ENCODE measurements at places on chromosomes 1 and 21.

DNA sequence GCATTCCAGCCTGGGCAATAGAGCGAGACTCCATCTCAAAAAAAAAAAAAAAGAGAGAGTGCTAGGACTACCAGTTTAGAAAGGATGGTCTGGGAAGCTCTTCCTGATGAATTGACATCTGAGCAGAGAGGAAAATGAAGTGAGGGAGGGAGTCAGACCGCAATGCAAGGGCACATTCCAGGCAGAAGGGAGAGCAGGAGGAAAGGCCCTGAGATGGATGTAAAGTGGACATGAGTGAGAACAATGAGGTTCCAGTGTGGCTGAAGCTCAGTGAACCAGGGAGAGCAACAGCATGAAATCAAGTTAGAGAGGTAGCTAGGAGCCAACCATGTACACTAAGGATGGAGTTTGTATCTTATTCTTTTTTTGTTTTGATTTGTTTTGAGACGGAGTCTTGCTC lies 55.9 kb upstream of the SPOCD1 start:
- DNase-seq = no peak

- no peak for DNase-seq
Observed at GRCh38 chr1:230068621-230068873, 1.5 kb downstream of the GALNT2 start.

GRCh38 chr1:195141294-195141693 lies 1466.9 kb downstream of the KCNT2 start:
- no peak for DNase-seq

- no peak for DNase-seq
Observed at GRCh38 chr1:162351246-162351842, 25.3 kb downstream of the SPATA46 start.

- no peak for DNase-seq
Observed at GRCh38 chr1:95086949-95087533, 14.3 kb upstream of the ALG14 start.

DNA sequence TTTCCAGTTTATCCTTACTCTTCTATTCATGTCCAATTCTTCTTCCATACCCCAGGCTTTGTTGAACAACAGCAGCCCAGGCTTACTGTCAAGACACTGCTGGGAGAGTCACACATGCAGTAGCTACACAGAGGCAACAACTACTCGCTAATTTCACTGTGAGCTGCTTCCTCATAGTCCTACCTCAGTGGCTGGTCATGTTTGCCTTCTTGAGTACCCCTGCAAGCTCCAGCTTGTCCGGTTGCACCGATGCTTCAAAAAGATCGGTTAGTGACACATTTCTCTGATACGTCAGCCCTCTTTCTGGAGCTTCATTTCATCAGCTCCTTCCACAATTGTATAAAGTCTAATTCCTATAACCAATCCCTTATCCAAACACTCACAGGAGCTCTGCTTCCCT lies 246.7 kb upstream of the NFIA start:
- no peak for DNase-seq

- no peak for DNase-seq
Observed at GRCh38 chr1:222310836-222311235, 237.1 kb downstream of the HHIPL2 start.

DNA sequence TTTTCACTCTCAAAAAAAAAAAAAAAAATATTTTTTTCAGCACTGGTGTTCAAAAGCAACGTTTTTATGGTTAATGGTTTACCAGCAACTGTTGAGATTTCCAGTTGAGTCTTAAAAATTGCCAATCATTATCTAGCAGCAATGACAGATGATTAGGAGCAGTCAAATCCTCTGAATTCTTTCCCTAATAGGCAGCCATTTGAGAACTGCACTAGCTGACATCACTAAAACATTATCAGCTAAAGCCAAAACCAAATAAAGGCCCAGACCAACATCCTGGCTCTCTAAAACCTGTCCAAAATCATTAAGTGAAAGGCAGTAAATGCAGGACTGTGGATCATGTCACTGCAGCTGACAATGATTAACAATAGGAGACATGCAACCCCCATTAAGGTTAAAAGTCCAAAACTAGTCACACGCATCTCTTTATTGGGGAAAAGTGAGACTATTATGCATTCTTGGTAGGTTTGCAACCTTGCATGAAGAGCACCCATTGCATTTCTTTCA lies 14.0 kb downstream of the SFPQ start:
- no peak for DNase-seq

GRCh38 chr1:223715604-223716172 lies 3.3 kb downstream of the CAPN2 start:
- no peak for DNase-seq

DNA sequence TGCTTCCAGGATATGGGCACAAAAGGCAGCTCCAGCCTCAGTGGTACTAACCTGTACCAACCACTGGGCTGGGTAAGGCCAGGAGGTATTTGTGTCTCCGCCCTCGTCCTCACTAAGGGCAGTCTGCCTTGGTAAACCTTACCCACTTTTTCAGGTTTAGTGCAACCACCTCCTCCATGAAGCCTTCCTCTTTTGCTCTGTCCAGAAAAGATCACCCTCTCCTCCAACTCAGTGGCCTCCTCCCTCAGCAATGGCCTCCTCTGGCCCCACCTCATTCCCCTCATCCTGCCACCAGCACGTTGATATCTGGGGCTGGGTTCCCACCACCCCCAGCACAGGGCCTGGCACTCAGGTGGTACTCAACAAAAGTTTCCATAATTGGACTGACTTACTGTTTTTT lies 161.5 kb downstream of the GRIK3 start:
- DNase-seq = no peak

GRCh38 chr1:89065079-89065868 lies at the start of gene GBP1:
Gene GBP1, minus strand, starts transcription at chr1:89065208. Its CDS starts 1,974 bp downstream, at chr1:89063234.
- no peak for DNase-seq

DNA sequence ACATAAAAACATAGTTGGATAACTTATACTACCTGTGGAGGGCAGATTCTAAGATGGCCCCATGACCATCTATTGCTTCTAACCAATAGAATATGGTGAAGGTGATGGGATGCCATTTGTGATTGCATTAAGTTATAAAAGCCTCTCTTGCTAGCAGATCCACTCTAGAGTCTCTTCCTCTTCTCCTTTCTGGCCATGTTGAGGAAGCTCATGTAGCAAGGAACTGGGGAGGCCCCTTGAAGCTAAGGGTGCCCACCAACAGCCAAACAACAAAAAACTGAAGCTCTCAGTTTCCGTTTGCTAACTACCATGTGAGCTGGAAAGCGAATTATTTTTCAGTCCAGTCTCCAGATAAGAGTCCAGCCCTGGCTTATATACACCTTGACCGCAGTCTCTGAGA lies 16.0 kb upstream of the AGO1 start:
- no peak for DNase-seq

GRCh38 chr1:203555511-203556046 lies 61.6 kb downstream of the OPTC start:
- DNase-seq = no peak

GRCh38 chr1:174448974-174449373 lies 1.2 kb downstream of the GPR52 start:
- DNase-seq = no peak

GRCh38 chr1:102715150-102715549 lies 393.2 kb downstream of the COL11A1 start:
- no peak for DNase-seq

GRCh38 chr1:115278211-115278610 lies 59.8 kb downstream of the NGF start:
- DNase-seq = no peak

- no peak for DNase-seq
Observed at GRCh38 chr1:154344977-154345837, 19.9 kb downstream of the ATP8B2 start.

- DNase-seq = no peak
Observed at GRCh38 chr1:39564941-39565340, 11.6 kb downstream of the PABPC4 start.

DNA sequence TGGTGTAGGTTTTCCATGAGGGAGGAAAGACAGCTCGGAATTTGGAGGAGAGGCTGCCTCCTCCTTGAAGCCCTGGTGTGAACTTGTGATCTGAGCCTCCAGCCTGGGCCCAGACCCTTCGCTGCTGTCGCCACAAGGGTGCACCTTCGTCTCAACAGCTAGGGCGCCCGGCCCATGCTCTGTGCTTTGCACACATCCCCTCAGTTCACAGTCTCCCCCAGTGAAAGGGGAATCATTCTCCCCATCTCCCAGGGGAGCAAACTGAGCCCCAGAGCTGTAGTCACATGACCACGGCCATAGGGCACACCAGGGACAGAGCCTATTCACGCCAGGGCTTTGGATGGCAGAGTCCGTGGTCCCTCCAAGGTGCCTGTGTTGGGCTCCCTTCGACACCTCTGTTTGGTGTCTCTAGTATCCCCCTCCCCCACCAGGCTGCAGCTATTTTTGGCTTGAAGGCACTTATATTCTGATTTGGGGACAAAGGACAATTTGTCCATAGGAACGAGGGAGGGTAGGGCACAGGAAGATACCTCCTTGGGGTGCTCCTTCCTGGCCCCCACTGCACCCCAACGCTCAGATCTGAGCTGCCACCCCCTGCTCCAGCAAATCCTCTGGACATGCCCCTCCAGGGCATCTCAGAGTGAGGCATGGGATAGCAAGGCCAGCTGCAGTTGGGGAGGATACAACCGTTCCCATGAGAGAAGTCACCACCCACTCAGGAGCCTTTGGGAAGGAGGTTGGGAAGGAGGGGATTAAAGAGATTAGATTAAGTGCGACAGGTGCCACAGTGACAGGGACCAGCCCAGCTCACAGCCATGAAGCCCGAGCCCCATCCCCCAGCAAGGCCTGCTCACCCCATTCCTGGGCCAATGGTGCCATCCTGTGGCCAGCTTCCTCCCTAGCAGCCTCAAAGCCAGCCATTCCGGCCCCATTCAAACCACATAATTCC lies 15.7 kb downstream of the MATN1 start:
- DNase-seq = peak; percentile 21

- no peak for DNase-seq
Observed at GRCh38 chr1:208158640-208159554, 85.3 kb downstream of the PLXNA2 start.

DNA sequence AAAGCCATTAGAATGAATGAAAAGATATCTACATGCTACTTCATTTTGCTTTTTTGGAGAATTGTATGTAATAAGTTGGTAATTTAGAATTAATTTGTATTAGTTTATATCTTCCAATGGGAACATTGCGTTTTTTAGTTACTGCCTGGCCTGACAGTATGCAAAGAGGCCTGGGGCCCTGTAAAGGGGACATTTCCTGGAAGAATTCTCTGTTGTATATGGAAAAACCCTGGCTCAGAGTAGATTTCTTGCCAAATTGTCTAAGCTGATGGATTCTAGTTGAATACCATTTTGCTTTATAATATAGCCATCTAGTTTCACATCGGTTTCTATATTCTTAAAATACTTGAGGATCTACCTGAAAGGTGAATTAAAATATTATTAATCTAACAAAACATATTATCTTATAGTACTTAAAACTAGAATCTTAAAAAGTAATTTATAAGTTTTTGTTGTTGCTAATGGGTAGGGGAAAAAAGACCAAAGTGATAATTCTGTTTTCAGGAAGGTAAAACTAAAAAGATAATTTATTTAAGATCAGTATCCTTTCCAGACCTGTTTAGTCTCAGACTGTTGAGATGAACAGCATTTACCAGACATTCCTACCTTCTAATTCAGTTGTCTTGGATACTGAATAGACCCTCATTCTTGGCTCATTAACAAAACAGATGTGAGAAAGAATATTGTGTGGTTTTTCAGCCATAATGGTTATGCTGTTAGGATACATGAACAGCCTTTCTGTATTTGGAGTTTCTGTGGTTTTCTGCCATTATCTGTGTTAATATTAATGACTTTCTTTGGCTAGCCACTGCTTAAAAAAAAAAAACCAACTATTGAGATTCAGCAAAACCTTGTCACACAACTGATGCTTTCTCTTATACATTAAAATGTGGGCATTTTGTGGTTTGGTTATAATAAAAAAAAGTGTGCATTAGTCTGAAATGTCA lies 4.8 kb downstream of the AGO3 start:
- no peak for DNase-seq

DNA sequence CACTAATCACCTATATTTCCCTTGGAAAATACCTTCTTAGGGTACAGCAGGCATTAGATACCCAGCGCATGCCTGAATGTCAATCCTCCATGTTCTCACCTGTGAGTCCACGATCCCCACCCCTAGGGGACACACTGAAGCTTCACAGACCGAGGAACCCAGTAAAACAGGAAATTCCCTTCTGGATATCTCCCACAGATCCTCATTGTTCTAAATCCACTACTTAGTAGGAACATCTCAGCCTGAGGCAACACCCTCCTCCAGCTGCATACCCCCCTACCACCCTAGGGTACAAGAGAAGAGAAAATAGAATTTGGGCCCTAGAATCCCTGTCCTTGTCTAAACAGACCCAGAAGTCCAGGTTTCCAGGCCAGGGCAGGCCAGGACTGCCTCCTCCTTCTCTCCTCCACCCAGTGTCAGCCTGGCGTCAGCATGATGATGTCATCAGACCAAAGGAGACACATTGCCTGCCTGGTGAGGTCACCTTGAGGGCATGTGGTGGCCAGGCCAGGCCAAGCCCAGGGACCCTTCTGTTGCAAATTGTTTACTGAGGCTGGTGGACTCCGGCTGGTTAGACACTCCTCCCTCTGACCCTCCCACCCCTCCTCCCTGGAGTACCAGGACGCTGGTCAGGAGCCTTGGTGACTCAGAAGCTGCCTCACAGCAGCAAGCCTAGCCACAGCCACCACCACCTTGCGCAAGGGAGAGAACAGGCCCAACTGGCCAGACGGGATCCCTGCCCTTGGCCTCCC lies 6.2 kb downstream of the NECTIN4 start:
- no peak for DNase-seq

GRCh38 chr1:98482611-98483010 lies 178.9 kb upstream of the SNX7 start:
- DNase-seq = no peak

- peak; percentile 2 for DNase-seq
Observed at GRCh38 chr1:183218971-183219615, 33.0 kb downstream of the LAMC2 start.

DNA sequence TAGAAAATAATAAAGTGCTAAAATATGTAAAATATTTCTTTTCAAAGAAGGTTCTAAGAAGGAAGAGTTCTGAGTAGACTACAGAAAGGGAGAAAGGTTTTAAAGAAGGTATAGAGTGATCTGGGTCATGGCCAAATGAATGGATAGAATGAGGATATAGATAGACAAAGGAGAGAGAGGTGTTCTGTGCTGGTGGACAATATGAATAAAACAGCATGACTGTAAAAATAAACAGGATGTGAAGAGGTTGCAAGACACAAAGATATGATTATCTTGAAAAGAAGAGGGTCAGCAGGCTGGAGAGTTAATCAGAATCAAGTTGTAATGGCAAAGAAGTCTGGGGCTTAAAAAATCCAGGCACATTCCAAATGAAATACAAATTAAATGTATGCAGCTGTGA lies 86.7 kb upstream of the GNG4 start:
- no peak for DNase-seq

DNA sequence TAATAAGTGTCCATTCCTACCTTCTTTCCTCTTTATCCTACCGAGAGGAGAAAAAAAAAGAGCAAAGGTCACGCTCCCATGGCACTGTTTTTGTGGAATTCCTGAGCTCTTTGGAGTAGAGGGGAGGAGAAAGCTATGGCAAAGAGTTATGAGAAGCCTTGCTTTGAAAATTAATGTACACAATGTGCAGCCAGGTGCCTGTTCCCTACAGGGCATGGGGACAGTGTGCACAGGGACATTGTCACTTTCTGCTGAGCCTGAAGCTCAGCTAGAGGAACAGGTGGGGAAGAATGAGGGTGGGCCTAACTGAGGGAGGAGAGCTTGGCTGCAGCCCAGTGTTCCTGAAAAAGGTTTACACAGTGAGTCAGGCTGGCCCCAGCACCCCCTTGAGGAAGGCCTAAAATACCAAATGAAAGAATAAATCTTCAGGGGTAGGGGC lies 66.1 kb downstream of the PLXNA2 start:
- DNase-seq = no peak

GRCh38 chr1:1124508-1124785 lies 8.6 kb upstream of the C1orf159 start:
- no peak for DNase-seq

GRCh38 chr21:34693192-34693810 lies 24.5 kb downstream of the CLIC6 start:
- DNase-seq = peak; percentile 14

All from activated naive CD8-positive, alpha-beta T cell treated with anti-CD3 and anti-CD28 coated beads, Interleukin-2, amount 50 U/mL, for 16 hours (primary cell).